Fibroblast of skin of back (primary cell): ENCODE measurements at places on chromosomes 16 and 17.

DNA sequence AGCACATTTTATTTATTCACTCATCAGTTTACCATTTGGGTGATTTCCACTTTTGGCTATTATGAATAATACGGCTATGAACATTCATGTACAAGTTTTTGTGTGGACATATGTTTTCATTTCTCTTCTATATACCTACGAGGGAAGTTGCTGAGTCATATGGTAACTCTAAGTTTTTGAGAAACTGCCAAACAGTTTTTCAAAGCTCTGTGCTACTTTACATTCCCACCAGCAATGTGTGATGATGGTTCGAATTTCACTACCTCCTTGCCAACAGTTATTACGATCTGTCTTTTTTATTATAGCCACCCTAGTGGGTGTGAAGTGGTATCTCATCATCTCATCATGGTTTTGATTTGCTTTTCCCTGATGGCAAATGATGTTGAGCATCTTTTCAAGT, 63.7 kb upstream of the MRTFB start:
- peak; percentile 86 for DNase-seq

DNA sequence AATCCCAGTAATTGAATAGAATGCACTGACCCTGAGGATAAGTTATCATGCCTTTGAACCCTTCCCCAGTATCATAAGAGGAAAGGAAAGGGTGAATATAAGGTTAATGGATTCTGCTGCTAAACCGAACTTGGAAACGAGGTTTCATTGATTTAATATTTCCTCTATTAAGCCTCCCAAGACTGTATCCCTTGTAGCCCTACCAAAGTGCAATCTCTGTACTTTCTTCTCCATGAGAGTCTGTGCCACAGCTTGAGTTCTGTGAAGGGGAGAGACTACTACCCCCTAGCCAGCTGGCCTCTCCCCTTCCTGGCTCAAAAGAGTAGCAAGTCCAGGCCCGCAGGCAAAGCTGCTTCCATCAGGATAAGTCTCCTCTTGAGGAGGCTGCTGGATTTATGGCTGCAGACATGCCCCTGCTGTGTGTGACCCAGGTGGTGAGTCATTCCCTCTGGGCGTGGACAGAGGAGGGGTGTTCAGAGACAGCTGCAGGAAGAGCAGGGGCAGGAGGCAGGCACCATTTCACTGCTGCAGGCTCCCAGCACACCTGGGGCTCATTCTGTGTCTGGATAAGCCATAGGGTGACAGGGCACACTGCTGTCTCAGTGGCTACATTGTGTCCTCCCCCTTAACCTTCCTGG, 58.4 kb downstream of the TOM1L2 start:
- peak; percentile 93 for DNase-seq

GRCh38 chr16:89320782-89321501, 103.4 kb downstream of the ZNF778 start:
- DNase-seq, result no peak

DNA sequence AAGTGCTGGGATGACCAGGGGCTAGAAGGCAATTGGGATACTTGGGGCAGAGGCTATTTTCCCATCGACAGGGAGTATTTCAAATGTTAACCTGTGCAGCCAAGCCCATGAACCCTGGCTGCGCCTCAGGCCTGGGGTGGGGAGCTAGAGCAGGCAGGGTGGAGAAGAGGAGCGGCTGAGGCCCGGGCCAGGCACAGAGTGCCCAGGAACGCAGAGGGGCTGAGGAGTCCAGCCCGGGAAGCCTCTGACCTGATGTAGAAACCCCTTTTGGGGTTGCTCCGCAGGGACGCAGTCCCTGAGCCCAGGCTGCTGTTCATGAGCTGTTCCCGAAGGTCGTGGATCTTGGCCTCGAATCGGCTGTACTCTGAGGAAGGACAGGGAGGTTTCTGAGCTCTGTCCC, 16.8 kb upstream of the ASGR1 start:
- DNase-seq, result no peak

DNA sequence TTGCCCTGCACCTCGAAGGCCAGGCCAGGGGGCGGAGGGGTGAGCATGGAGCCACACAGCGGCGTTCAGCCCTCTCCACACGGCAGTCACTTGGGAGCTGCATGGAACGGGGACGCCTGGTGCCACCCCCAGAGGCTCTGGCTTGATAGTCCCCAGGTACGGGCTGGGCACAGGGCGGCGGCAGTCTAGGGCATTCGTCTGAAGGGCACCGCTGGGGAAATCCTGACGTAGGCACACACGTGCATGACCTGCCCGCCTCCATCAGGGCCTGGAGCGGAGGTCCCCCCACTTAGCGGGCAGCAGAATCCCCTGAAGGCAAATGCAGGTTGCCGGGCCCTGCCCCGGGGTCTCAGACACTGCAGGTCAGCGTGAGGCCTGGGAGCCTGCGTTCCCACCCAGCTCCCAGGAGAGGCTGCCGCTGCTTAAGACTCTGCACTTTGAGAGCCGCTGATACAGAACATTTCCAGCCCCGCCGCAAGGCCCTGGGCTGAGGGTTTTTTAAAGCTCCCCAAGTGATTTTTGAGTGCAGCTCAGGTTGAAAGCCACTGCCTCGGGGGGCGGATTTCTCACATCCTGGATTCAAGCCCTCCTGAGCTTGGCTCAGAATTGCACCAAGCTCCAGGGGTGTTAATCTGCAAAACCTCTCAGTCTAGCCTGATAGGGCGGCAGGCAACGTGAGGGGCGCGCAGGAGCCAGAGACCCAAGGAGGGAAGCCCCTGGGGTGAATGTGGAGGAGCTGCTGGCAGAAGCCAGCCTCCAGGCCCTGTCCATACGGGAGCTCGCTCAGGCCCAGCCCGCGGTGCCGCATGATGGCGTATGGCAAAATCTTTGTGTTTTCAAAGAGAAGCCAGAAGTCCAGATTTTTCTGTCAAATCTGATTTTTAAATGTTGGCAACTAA, 182.3 kb upstream of the GSE1 start:
- no peak for DNase-seq

DNA sequence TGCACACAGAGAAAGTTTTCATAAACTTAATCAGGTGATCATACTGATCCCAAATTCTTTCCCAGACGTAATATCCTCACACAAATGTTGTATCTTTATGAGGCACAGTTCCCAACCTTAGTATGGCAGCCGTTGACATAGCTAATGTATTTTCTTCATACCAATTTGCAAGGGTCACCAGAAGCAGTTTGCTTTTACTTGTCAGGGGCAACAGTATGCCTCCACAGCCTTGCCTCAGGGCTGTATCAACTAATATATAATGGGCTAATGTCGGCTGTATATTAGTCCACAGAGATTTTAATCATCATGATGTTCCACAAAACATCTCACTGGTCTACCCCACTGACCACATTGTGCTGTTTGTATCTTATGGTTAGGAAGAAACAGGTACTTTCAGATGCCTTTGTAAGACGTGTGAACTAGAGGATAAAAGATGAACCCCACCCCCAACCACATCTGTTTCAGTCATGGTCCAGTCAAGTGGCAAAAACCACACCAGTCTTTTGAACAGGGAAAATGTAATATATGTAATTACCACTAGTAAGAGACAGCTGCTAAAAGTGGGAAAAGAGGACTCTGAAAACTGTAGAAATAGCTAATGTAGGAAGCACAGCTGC, 55.2 kb downstream of the GAN start:
- no peak for DNase-seq

- DNase-seq, result no peak
Measured at GRCh38 chr17:1078831-1079561, 82.1 kb downstream of the TIMM22 start.

DNA sequence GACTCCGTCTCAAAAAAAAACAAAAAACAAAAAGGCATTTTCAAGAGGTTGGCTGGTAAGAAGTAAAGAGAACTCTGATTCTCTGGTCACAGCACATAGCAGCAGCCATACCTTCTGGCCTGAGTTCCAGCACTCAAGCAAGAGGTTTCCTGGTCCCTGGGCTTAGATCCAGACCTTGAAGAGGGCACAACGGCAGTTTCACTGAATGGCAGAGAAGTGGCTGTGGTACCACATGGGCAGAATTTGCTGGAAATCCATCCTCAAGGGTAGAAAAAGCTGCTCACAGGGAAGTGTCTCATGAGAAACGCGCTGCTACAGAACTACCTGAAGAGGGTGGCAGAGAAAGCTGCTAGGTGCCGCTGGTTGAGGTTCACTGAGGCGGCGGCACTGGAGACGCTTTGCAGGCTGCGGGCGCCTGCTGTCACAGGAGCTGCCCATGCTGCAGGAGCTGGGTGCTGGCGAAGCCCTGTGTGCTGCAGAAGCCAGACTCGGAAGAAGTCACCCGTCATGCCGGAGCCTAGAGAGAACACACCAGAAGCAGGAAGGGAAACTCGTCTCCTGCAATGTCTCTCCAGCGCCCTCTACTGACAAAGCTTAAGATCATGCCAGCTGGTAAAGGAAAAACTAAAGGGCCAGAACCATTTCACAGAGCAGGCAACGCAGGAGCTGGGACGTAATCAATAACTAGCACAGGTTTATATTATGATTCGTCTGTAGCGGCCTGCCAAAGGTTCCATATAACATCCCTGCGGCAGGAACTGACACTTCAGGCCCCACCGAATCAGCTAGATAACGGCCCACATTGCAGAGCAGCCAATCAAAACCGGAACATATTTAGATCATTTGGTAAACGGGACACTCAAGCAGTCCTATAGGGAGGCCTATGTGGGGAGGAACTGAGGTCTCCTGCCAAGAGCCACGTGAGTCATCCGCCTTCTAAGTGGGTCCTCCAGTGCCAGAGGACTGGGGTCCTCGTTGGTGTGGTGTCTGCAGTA, 5.4 kb upstream of the ZNF213 start:
- peak; percentile 82 for DNase-seq

DNA sequence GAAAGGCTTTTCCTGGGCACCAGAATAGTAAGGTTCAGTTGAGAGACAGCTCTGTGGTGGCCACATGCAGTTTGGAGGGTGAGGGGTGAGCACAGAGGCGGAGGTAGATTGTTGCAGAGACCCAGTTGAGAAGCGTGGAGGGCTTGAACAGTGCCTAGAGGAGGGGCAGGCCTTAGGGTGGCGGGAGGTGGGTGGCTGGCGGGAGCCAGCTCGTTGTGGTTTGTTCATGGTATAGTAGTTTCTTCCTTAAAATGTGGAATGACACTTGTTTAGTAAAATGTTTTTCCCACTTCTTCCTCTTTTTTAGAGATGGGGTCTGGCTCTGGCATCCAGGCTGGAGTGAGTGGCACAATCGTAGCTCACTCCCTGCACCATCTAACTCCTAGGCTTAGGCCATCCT, 14.2 kb downstream of the USP10 start:
- no peak for DNase-seq

- DNase-seq, result peak; percentile 47
Measured at GRCh38 chr17:53472586-53472985, 350.1 kb upstream of the KIF2B start.
